ENCODE measurements at places on chromosomes 1 and 21. TPM values are rescaled to one million over a fixed set of nuclear protein-coding genes. Genes with fewer than 3 reads are reported as not detected.

Gene AMY1C
- not detected for total RNA-seq

GRCh38 chr1:189121941-189122340, 1355.7 kb downstream of the BRINP3 start:
- DNase-seq = no peak

Gene PTGFR
- 0.43 TPM for total RNA-seq

Gene S100A7
- not detected for total RNA-seq

GRCh38 chr1:180456191-180456590, 46.2 kb downstream of the ACBD6 start:
- DNase-seq = no peak

GRCh38 chr21:44079446-44079845, 27.8 kb upstream of the PWP2 start:
- DNase-seq = no peak

Gene KCND3
- total RNA-seq = 0.31 TPM

GRCh38 chr21:34933609-34934335, 115.3 kb downstream of the RUNX1 start:
- no peak for DNase-seq

DNA sequence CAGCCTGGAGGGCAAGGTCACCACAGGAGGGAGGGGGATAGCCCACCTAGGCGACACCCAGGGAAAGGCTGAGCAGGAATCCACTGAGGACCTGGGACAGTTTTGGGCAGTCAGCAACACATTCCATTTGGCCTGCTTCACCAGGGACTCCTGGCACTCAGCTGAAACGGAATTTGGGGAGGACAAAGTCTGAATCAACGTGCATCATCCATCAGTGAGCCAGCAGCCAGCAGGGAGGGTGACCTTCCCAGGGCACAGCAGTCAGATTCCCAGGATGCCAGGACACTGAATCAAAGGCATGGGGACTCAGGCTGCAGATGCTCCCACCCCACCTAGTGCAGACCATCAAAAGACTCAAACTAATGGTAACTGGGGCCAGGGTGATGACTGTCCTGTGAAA, 4.6 kb downstream of the SH3BP5L start:
- no peak for DNase-seq

- no peak for DNase-seq
These were observed 167.0 kb downstream of the ZC3H11B start for GRCh38 chr1:219445864-219446263.

GRCh38 chr1:170666541-170667254, 2.8 kb downstream of the PRRX1 start:
- DNase-seq = no peak

- no peak for DNase-seq
These were observed 20.3 kb downstream of the EPB41 start for GRCh38 chr1:28934676-28935075.

Gene AMY1B
- total RNA-seq = not detected

GRCh38 chr1:34870395-34870794, 10.8 kb upstream of the SMIM12 start:
- DNase-seq = no peak

DNA sequence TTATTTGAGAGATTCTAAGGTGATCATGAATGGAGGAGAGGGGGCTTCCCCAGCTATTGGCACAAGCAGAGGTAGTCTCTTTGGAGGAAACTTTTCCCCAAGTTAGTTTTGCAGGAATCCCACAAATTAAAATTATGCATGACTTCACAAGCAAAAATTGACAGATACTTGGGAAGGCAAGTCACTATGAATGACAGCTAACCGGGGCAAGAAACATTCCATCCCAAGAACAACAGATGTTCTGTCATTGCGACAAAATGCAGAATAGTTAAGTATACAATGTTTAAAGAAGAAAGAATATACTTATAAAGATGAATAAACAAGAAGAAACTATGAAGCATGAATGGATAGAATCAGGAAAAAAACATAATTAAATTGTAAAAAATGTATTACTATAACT, 27.1 kb upstream of the SIM2 start:
- DNase-seq = no peak

DNA sequence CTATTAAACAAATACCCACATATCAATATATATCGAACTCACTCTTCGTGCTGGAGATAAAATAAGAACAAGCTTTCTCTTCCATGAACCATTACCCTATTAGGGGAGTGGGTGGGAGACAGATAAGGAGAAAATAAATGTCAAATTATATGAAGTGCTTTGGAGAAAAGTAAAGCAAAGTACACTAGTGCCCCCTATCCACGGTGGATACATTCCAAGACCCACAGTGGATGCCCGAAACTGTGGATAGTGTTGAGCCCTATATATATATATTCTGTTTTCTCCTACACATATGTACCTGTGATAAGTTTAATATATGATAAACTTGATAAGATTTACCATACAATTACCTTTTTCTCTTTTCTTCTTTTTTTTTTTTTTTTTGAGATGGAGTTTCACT, 54.6 kb downstream of the FH start:
- no peak for DNase-seq

- no peak for DNase-seq
These were observed 11.9 kb downstream of the ACTRT2 start for GRCh38 chr1:3033040-3033789.

DNA sequence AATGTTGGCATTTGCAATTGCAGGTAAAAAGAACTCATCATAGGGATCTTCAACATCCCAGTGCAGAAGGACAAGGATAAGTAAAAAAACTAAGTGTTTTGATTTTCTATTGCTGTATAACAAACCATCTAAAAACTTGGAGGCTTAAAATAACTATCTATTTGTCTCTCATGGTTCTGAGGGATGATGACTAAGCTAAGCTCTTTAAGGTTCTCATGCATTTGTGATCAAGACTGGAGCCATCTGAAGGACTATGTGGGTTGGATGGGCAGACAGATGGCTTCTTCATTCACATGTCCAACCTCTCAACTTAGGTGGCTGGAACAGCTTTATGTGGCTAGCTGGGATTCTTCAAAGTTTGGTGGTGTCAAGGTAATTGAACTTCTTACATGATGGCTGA, 51.5 kb downstream of the RPL5 start:
- no peak for DNase-seq

DNA sequence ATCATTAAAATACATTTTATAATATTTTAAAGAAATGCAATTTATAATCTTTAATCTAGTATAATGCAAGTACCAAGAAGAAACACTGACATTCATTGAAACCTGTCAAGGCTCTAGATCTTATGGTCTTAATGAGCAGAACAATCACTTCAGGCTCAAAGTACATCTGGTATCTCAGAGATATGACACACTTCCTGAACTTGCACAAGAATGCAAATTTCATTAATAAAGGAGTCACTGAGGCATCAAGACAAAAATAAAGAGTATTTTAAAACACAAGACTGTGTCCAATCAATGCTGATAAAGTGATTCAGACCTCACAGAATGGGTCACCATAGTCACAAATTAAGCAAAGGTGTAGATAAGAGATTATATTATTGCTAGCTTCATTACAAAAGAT, 178.1 kb downstream of the AK5 start:
- no peak for DNase-seq

Gene FTCD
- total RNA-seq = 9.6 TPM

- no peak for DNase-seq
These were observed 424.5 kb downstream of the USP25 start for GRCh38 chr21:16154321-16154720.

- no peak for DNase-seq
These were observed 7.2 kb downstream of the KCNN3 start for GRCh38 chr1:154862907-154863306.

DNA sequence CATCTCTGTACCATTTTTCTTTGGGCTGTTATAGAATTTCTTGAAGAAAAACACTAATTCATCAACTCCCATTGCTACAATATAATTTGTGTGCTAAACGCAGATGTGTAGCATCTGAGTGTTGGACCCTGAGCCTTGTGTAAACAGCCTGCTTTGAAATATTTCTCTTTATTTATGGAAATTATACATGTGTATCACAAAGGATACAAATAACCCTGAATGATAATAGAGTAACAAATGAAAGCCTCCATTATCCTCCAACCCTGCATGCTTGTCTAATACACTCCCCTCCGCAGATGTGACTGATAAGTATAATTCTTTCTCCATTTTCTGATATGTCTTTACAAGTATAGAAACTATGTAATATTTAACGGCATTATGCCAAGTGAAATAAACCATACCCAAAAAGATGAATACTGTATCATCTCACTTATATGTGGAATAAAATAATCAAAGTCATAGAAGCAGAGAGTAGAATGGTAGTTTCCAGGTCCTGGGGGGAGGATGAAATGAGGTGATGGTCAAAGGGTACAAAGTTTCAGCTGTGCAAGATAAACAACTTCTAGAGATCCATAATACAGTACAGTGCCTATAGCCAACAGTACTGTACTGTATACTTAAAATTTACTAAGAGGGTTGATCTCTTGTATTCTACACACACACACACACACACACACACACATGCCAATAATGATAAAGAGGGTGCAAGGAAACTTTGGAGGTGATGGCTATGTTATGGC, 2.8 kb upstream of the ADAM30 start:
- DNase-seq = no peak

Gene ZBTB8B
- 3.5 TPM for total RNA-seq

Gene TAS1R3
- total RNA-seq = 1.00 TPM

DNA sequence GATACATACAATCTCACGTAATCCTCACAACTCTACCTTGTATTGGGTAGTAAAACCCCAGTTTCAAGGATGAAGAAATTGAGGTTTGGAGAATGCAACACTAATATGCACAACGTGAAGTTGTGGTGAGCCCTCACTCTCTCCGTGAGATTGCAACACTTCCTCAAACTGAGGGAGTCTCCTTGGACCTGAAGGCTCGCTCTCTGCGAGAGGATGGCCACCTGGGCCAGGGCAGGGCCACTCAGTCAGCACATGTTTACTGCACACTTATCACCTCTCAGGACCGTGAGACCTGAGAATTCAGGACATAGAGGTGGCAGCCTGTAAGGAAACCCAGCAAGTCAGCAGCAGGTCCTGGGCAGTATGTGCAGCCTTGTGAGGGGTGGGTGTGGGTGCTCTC, 8.7 kb downstream of the SH3BP5L start:
- no peak for DNase-seq

DNA sequence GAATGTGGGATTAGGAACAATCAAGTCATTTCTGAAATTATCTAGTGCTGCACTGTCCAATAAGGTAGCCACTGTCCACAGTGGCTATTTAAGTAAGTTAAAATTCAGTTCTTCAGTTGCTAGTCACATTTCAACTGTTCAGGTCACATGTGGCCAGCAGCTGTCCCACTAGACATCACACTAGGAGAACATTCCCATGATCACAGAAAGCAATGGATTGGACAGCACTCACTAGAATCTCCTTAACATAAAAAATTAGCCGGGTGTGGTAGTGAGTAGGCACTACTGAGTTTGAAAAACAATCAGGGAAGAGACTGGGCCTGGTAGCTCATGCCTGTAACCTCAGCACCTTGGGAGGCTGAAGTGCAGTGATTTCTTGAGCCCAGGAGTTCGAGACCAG, 33.6 kb downstream of the NUP133 start:
- DNase-seq = no peak

DNA sequence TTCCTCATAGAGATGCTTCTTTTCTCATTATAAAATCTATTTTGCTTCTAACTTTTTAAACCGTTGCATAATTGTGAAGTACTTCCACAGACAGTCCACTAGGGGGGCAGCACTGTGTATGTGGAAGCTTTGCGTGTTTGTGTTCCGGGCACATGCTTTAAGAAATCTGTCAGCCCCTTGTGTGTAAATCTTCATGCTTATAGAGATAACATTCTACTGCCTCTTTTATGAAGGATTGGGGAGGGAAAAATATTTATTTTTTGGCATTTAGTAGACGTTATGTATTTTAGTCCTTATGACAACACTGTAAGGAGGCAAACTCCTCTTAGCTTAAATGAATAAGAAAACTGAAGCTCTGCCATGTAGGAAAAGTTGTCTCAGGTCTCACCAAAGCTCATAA, 157.3 kb upstream of the PTGFR start:
- no peak for DNase-seq

DNA sequence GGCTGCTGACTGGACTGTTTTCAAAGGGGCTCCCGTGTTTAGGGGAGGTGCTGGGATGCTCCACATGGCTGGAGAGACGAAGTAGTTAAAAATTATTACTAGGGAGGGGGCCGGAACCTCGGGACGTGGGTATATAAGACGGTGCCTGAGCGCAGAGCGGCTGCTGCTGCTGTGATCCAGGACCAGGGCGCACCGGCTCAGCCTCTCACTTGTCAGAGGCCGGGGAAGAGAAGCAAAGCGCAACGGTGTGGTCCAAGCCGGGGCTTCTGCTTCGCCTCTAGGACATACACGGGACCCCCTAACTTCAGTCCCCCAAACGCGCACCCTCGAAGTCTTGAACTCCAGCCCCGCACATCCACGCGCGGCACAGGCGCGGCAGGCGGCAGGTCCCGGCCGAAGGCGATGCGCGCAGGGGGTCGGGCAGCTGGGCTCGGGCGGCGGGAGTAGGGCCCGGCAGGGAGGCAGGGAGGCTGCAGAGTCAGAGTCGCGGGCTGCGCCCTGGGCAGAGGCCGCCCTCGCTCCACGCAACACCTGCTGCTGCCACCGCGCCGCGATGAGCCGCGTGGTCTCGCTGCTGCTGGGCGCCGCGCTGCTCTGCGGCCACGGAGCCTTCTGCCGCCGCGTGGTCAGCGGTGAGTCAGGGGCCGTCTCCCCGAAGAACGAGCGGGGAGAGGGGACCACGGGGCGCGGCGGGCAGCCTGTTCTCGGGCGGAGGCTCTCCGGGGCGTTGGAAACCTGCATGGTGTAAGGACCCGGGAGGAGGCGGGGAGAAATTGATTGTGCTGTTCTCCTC, at the start of gene CHODL:
CHODL (plus strand) TSS at position 163 of the 793 bp plus-strand sequence; CDS start at position 554, 391 bp downstream.
- peak; percentile 40 for DNase-seq

- no peak for DNase-seq
These were observed 1.3 kb downstream of the GPR157 start for GRCh38 chr1:9127395-9128165.

Gene CATSPER4
- 0.27 TPM for total RNA-seq

DNA sequence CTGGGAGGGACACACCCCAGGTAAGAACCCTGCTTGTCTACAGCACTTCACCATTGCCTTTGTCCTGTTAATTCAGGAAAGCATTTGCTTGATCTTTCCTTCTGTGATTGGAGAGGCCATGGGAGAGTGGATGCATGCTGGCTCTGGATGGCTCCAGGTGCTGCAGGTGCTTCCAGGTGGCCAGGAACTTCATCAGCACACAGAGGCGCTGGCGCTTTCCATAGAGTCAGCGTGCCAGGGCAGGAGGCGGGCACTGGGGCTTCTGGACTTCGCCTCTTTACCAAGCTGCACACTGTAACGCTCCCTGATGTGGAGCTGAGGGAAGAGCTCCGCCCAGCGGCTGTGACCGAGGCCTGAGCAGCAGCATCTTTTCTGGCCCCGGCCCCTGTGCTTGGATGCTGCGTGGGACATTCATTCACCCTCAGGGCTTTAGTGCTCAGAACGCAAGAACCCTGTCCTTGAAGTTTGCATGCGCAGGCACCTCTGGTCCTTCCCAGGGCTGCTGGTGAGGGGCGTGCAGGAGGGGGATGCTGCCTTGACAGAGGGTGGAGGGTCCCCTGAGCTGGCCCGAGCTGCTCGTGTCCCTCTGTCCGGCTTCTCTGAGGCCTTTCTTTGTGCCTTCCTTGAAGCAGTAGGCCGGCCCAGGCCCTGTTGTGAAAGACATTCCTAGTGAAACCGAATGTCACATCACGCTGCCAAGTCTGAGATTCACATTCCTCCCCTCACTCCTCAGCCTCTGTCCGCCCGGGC, 1.6 kb upstream of the MX2 start:
- DNase-seq = peak; percentile 34

Measured in mesothelial cell of epicardium (in vitro differentiated cells).